ENCODE measurements at places on chromosomes 6 and 20.

- no peak for DNase-seq
Observed at GRCh38 chr6:48169635-48170034, 58.6 kb upstream of the PTCHD4 start.

DNA sequence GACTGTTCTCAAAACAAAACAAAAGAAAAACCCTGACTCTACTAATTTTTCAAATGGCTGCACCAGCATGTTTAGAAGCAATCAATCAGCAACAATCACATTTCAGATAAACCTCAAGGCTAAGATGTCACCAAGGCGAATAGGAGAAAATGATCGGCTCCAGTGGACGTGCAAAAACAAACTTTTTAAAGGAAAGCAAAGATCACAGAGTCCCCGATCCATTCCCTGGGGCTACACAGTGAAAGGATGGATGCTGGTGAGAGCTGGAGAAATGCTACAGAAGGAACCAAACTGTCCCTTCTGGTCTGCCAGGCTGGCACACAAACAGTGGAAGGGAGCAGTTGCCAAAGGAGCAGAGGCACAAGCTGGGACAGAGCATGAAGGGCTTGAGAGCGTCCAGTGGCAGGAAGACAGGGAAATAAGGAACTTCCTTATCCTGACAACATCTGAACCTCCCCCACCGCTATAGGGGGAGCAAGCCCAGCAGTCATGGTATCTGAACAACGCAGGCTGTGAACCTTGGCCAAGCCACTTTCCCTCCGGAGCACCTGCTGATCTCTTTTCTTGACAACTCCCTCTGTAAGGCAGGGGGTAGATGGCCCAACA, 73.7 kb upstream of the HIVEP1 start:
- DNase-seq, result no peak

DNA sequence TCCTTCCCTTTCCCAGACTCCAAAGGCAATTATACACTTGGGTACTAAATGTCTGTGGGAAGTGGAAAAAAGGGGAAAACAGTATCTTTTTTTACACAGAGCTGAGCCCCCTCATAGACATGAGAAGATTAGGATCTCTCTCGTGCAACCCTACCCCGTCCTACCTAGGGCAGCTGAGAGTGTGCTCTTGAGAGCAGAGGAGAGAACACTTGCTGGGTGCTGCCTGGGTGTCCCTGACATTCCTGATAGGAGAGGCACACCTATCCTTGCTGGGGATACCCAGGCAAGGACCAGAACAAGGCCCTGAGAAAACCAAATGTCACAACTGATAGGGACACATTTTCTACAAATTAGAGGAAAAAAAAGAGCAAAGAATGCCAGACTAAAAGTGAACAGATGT, 81.2 kb downstream of the PREP start:
- no peak for DNase-seq

DNA sequence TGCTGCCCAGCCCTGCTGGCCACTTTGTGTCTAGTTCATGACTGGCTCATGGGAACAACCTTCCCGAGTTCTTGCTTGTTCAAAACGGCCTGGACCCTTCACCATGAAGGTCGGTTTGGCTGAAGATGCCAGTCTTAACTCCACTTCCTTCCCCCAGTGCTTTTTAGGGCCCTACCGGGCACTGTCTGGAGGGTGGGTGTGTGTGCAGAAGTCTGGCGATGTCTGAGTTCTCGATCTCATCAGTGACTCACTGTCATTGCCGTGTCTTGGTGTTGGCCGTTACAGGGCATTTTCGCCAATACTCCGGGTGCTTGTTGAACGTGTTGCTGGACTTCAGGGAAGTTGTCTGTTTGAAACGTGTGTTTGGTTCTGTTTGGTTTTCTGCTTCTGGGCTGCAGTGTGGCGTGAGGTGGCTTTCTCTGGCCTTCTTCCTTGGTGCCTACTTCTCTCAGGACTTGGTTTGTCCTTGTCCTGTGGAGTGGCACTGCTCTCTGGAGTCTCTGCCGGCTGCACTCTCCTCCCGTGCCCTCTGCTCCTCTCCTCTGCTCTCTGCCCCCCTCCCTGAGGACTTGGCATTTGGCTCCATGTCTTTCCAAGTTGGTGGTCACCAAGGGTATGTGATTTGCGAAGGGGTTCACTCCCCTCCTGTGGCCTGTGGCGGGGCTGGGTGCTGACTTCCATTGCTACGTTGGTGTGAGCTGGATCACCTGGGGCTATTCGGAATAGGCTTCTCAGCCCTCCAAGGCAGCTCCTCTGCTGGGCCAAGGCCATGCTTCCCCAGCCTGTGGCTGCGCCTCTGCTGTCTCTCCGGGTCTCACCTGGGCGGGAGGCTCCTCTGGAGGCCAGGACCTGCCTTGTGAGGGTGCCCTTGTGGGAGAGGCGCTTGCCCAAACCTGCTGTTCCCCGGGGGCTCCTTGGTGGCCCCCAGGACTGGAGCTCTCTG, 38.2 kb downstream of the PYGB start:
- DNase-seq, result no peak

GRCh38 chr6:125533710-125534397, 215.6 kb upstream of the HEY2 start:
- DNase-seq, result no peak

GRCh38 chr6:7152462-7152861, 44.7 kb downstream of the RREB1 start:
- no peak for DNase-seq
